ENCODE measurements at places on chromosomes 11 and 22. TPM values are rescaled to one million over a fixed set of nuclear protein-coding genes. Genes with fewer than 3 reads are reported as not detected.

Gene ANGPTL5
- total RNA-seq = 0.39 TPM

Gene DNAJB13
- total RNA-seq = not detected

DNA sequence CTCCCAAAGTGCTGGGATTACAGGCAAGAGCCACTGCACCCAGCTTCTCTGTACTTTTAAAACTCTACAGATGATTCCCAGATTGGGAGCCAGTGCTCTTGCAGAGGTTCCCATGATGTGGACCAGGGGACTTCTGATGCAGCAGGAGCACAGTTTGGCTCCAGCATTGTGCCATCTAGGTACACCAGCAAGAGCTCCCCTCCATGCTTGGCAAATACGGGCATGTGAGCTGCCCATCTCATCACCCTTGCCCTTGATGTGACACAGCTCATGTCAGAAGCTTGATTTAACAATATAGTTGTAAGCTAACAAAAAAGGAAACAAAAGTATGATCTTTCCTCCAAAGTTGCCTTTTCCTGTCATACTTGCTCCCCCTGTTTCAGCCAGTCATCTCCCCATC is 28.7 kb downstream of the SNU13 start:
- DNase-seq = no peak

GRCh38 chr11:12224537-12224893 is 114.1 kb downstream of the MICAL2 start:
- DNase-seq = no peak

- peak; percentile 26 for DNase-seq
Measured at GRCh38 chr11:32893343-32894148, 935 bp downstream of the QSER1 start.

Data from skin of body (tissue), 3 donors.